ENCODE measurements at places on chromosomes 5 and 9. TPM values are rescaled to one million over a fixed set of nuclear protein-coding genes. Genes with fewer than 3 reads are reported as not detected.

GRCh38 chr9:127014216-127014909 is 99.8 kb downstream of the RALGPS1 start:
- DNase-seq = no peak

Gene BOD1
- 153 TPM for total RNA-seq

Gene FBXL7
- not detected for total RNA-seq

Gene FXN
- total RNA-seq = 11.0 TPM

DNA sequence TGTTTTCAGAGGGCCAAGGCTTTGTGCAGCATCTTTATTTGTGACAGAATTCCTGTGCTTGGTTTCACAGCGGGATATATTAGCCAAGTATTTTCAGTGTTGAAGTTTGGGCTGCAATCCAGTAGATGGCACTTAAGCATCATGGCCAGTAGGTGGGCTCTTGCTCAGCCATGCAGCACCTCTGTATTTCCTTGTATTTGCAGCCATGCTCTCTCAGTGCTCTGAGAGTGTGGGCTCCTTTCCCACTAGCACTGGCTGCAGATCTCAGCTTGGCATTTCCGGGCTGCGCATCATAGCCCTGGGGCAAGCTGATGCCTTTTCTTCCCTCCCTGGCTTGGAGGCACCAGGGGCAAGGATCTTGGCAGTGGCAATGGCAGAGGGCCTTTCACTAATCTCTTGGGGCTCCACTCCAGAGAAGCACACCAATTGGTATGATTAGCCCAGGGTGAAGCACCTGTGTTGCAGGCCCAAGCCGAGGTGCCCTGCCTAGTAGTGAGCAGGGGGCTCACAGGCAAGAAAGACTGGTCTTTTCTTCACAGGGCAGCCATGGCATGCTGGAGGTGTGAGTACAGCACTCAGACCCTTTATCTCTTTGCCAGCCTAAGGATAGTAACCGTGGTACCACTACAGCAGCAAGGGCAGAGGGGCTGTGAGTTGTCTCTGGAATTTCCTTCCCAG is 48.3 kb downstream of the SLCO6A1 start:
- peak; percentile 72 for DNase-seq

DNA sequence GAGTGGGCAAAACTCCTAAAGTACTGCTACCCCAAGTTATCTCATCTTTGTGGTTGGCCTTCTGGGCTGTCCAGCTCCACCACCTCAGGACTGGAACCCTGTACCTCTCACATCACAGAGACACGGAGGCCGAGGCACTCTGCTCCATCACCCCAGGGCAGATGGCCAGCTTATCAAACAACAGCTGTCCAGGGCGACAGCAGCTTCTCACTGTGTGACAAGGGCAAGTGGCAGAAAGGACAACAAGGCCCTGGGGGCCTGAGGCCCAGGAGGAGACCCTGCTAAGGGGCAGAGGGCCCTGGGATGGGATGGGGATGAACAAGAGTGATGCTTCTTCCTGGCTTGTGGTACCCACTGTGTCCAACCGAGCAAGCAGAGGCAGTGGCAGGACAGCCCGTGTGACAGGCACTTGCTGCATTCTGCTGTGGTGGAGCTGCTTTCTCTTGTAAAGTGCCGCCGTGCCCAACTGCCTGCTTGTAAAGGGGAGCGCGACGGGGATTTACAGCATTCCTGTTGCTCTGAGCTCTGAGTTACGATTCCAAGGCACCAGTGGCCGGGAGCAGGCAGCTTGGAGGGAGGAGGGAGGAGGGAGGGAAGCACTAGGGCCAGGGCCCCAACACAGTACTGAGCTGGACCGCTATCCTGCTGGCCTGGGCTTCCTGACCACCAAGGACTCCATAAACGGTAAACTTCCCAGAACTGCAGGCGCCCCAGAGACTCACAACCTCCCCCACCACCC is 71.2 kb downstream of the SHB start:
- DNase-seq = no peak

GRCh38 chr9:82263619-82264018 is 275.0 kb downstream of the SPATA31D1 start:
- no peak for DNase-seq

DNA sequence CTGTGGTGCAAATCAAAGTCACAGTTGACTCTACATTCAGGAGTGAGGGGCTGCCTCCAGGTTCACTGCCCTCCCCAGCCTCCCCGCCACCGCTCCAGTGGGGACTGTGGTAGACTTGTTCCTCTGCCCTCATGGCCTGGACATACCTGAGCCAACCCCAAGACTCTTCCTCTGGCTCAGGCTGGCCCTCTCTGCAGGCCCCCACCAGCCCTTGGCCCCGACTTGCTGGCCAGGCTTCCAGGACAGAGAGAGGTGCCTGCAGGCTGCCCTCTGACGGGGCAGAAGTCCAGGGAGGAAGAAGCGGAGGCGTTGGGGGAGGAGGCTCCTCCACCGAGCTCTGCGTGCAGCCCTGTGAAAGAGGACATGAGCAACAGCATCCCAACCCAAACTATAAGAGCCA is 2.8 kb upstream of the SARDH start:
- no peak for DNase-seq

Gene FKTN
- total RNA-seq = 9.2 TPM

Gene OTP
- total RNA-seq = not detected

GRCh38 chr5:143051244-143052058 is 281.3 kb downstream of the ARHGAP26 start:
- DNase-seq = peak; percentile 69

DNA sequence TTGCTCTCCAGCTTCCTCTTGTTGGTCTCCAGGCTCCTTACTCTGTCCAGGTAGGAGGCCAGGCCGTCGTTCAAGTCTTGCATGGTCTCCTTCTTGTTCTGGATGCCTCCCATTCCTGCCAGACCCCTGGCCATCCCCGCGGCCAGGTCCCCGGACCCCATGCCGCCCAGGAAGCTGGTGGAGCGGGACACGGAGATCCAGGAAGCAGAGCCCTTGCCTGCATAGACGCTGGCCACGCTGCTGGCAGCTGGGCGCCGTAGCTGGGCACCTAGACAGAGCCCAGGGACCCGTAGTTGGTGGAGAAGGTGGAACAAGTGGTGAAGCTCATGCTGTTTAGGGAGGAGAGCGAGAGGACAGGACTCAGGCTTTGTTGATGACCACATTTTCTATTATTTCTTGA is 1584.0 kb upstream of the ACO1 start:
- no peak for DNase-seq

Gene SCGB3A2
- 0.51 TPM for total RNA-seq

DNA sequence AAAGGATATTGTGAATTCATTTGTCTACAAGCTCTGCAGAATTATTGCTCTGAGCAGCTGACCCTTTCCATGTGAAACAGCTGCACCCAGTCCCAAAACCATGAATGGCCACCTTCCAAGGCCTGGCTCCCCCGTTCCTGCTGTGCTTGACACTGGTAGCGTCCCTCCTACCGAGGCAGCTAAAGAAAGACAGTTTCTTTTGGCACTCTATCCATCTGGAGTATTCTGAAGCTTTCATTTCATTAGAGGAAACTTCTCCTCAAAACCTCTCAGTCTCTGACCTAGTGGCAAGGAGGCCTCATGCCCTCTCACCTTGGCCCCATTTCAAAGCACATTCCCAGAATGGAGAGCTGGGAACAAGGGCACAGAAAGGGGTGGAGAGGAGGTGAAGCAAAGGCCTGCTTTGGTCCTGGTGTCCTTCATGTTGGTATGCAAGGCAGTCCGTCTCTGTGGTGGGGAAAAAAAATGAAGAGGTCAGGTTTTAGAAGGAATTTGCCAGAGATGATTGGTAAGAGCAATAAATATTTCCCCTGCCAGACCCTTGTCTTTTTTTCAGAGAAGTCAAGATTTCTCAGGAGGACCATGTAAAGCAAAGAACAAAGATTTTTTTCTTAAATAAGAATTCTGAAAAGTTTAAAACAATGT is 232.0 kb downstream of the RFK start:
- DNase-seq = no peak

Gene HMGCS1
- total RNA-seq = 39.7 TPM

DNA sequence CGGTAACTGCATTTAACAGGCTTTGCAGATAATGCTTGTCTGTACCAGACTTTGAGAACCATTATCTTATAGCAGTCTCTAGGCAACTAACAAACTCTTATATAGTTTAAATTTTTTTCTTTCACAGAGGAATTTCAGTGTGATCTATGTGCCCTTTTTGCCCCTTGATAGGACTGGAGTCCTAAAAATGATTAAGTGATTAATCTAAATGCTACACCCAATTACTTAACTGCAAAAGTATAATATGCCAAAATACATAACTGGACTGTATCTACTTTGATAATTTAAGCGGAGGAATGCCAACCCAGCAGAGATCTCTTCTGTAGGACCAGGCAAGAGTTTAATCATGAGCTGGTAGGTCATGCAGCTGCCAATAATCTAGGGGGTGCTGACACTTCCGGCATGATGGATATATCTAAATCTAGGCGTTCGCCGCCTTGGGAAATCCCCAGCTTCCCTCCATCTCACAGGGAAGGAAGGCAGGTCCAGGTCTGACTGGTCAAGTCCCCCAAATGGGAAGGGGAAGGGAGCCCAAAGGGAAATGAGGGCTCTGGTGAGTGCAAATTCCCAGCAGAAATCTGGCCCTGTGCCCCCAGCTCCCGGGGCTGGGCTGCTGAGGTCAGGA is 205.6 kb downstream of the GAPVD1 start:
- no peak for DNase-seq

GRCh38 chr9:104948277-104948676 is 20.3 kb upstream of the ABCA1 start:
- DNase-seq = peak; percentile 72

- no peak for DNase-seq
These were observed 283.3 kb downstream of the NSG2 start for GRCh38 chr5:174328631-174329299.

DNA sequence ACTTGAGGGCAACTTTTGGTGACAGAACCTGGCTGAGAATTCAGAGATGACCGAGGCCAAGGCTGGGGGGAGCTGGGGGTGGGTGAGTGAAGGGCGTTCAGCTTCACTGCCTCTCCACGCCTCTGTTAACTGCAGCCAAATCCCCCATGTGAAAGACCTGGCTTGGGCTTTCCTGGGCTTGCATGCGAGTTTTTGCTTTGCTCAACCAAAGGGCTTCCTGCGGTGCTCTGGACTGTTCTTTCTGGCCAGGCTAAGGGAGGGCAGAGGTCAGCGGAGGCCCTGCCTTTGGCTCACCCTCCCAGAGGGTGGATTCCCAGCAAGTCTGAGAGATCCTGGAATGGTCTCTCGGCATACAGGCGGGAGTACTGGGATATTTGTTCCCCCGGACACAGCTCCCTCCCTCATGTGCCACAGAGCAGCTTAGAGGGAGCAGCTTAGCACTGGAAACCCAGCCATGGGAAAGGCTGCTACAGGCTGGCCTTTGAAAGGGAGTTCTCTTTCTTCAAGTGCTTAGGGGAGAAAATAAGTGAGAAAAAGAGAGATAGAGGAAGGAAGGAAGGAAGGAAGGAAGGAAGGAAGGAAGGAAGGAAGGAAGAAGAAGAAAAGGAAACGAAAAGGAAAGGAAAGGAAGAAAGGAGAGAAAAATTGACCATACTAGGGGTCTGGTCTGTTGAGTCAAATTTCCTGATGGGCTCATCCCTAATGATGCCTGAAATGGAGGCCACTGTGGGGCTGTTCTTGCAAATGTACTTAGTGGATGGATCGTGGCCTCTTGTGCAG is 158.8 kb downstream of the FGF18 start:
- DNase-seq = no peak

DNA sequence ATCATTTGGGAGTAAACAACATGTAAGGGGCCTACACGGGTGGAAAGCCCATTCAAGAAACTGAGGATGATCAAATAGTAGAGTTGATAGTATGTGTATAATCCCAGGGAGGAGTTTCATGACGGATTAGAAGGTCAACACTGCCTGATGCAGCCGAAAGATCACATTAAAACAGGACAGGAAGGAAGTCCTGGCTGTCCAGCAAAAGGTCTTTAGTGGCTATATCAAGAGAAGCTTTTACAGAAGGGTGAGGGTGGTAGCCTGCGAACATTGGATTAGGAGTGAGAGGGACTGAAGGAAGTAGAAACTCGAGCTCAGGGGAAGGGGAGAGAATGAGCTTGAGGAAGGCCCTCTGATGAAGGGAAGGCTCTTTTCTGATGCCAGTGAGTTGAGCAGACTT is 36.0 kb downstream of the DOCK8 start:
- no peak for DNase-seq

DNA sequence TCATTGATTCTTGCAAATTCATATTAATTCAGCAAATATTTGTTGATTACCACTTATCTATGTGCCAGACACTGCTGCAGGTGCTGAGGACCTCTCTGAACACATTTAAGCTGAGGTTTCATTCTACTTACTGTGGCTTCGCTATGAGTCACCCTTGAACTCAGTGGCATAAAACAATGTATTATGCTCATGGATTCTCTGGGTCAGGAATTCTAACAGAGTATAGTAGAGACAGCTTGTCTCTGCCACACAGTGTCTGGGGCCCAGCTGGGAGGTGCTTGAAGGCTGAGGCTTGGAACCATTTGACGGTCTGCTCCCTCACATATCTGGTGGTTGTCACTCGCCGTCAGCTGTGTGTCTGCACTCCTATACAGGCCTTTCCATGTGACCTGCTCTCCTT is 124.3 kb upstream of the NR3C1 start:
- DNase-seq = peak; percentile 32
